Choroid plexus epithelial cell (primary cell): ENCODE measurements at places on chromosomes 7 and 10.

DNA sequence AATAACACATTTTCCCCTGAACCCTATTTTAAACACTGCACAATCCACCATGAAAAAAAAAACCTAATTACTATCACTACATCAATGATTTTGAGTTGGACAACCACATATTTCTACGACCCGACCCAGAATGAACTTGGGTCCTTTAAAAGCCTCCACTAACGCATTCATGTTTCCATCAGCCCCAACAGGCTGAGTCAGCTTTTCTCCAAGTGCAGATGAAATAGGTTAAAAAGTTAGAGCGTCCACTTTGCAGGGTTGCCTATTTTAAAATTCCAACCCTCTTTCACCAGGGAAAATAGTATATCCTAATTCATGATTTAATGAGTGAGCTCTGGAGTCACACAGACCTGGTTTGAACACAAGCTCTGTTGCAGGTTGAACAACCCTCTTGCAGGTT is 501.0 kb upstream of the SORCS1 start:
- no peak for DNase-seq

DNA sequence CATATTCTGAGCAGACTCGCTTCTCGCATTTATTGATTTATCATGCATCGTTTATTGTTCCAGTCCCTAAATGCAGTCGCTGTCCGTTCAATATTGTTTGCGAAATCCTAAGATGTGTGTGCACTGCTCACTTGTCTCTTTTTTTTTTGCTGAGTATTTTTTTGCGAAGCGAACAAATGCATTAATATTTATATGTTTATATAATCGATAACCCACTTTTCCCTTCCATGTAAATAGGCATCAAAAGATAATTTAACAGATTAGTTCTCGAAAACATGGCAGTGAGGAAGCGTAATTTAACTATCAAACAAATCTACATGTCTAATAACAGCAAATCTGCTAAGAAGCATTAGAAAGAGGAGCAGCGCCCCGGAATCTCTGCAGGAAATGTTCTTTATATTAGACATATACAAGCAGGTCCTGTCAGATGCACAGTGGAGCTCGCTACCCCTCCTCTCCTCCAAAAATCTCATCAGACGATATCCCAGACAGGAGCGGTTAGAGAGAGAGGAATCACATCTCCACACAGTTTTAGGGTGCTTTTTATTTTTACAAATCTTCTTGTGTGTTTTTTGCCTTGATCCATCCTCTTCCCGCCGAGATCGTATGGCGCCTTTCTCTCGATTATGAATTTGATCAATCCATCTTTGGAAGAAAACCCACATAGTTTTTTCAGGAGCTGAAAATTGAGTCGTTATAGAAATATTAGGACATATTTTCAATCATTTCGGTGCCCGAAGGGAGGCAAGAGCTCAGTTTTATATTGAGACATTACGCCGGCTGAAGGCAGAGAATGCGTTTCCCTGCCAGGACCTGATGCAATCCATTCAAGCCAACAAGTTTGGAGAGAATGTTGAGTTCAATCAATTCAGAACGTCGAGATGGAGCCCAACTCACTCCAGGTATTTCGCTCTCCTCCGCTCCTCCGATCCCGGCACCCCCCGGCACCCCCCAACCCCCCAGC is at the start of gene ARID5B:
ARID5B (plus strand) TSS at position 871 of the 964 bp plus-strand sequence; CDS start at position 882, 11 bp downstream.
- peak; percentile 84 for DNase-seq

- DNase-seq: no peak
Observed at GRCh38 chr7:28369523-28369922, 42.8 kb upstream of the CREB5 start.

DNA sequence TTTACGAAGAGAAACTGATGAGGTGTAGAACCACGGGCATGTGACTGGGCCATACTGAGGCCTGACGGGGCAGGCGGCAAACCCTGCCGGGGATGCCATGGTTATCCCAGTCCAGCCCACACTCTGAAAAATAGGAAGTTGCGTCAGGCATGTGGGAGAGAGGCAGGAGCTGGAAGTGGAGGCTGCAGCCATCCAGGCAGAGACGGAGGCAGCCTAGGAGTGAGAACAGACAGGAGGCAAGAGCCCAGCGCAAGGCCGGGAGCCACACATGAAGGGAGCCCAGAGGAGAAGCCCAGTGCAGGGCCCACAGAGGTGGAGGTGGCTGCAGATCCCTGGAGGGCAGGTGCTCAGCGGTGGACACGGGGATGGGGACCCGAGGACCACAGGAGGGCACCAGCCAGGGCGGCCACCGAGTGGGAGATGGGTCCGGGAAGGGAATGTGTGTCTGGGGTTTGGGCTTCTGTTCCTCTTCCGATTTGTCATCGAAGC is 175.2 kb upstream of the PPP2R2D start:
- no peak for DNase-seq

GRCh38 chr10:77506517-77507200 is 130.9 kb downstream of the KCNMA1 start:
- peak; percentile 36 for DNase-seq

- no peak for DNase-seq
Observed at GRCh38 chr10:81216949-81217348, 658.0 kb upstream of the NRG3 start.

DNA sequence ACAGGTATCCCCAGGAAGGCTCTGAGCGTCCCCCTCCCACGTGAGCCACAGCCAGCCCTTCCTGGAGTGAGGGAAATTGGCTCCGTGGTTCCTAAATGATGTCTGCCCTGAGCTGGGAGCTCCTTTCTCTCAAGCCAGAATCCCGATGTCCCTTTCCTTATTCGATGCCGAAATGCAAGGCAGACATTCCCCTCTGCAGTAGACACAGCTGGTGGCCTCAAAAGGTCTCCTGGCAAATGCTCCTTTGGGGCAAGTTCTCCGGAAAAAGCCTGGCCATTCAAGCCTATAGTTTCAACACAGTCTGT is 98.9 kb downstream of the HIP1 start:
- DNase-seq: no peak

DNA sequence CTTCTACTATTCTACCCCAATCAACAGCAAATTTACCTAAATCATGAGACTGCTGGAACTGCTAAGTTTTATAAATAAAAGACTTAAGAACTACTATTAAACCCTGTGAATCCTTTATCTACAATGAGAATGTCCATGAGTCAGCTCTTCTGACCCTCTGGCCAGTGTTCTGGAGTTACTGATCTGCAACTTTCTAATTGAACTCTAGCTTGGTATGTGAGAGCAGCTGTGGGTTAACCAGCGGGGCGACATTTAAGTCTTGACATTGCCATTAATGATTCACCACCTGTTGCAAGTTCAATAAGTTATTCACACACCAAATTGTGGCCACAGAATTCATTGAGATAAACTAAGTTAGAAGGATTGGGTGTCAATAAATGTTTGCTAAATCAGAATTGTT is 359.8 kb downstream of the PCDH15 start:
- DNase-seq: peak; percentile 0
